CD4-positive, alpha-beta T cell treated with Interleukin-1 beta for 1 hour (primary cell): ENCODE measurements at places on chromosomes 11 and 22.
A peak's percentile ranks its signal among the peaks of the same experiment; 100 is the strongest.

- DNase-seq, result no peak
These were observed 63.3 kb upstream of the SUSD2 start for GRCh38 chr22:24117942-24118341.

DNA sequence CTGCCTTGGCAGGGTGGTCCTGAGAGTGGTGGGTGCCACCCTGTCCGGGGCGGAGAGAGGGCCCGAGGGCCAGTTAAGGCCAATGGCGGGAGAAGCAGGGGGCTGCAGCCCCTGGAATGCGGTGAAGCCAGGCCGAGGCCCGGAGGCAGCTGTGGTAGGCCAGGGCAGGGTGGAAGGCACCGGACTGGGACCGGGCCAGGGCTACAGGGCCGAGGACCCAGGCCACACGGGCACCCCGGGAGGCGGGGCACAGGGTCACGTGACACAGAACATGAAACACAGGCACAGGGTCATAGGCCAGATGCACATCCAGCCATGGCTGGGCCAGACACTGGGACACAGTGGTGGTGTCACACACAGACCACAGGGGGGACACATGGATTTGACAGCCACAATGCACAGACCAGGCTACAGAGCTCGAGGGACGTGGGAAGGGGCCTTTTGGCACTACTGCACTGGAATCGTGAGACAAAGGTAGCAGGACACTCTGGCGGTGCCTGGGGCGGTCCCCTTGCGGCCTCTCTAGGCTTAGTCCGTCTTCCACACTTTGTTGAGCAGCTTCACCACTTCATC, 2.8 kb downstream of the SLC25A1 start:
- no peak for DNase-seq

DNA sequence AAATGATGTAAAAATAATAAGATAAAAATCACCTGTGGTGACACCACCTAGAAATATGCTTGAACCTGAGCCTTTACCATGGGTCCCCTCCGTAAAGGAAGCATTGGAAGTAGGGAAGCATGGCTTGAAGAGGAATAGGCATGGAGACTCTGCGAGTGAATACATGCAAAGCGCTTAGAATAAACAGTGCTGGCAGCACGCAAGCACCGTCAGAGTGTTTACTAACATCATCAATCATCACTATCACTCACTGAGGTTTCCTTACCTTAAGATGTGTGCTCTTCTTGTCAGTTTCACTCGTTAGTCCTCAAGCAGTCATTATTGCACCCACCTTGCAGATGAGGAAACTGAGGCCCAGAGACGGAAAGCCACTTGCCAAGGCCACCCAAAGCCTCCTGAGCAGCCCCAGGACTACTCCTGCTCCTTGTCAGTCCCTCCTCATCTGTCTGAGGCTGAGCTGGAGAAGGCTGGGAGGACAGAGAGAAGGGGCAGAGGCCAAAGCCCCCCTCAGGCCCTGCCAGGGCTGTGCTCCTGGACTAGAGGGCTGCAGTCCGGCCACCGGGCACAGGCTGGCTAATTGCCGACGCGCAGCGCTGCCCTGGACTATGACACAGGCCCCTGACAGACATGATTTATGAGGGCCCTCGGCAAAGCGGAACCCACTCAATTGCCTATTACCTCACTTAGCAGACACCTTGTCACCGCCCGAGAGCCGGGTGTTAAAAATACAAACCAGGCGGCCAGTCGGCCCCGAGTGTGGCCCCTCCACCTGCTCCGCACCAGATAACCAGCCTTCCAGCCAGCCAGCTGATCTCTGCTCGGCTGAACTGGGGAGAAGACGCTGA, 168.9 kb downstream of the MN1 start:
- DNase-seq, result no peak

DNA sequence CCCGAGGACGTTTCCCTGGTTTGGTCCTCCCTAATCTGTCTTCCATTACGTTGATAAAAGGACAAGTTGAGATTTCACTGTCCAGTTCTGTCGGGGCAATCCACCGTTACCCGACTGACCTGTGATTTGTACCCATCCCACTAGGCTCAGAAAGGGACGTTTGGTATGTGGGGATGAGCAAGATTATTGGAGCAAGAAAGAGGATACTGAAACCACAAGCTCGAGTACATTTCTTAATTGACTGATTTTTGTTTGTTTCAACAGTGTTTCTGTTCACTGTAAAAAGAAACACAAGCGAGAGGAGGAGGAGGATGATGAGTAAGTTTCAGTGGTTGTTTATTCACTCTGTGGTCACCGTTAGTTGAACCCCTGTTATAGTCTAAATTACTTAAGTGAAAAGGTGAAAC, 969 bp downstream of the CCDC117 start:
- DNase-seq, result no peak

GRCh38 chr22:24768537-24769374, 5.8 kb downstream of the PIWIL3 start:
- peak; percentile 25 for DNase-seq

GRCh38 chr22:39534591-39535356, 2.2 kb upstream of the RPS19BP1 start:
- DNase-seq, result peak; percentile 80

GRCh38 chr22:17370026-17370765, 936 bp downstream of the CECR2 start:
- no peak for DNase-seq

- no peak for DNase-seq
These were observed 218.3 kb upstream of the CTSC start for GRCh38 chr11:88555829-88556202.

DNA sequence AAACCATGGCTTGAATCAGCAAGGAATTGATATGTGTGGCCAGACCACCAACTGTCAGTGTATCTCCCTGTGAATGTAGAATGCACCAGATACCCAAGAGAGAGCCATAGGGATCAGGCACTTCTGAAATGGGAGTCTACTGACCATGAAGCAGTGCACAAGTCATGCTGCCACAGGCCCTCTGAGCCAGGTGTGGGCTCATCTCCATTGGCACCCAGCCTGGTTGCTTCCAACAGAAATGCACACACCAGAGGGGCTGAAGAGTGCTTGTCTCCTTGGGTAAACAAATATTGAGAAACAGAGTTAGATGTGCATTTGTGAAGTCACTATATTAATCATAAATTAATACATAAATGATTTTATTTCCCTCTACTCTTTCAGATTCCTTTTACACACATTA, 28.4 kb upstream of the PANX1 start:
- DNase-seq, result no peak

- no peak for DNase-seq
These were observed 831.4 kb downstream of the DLG2 start for GRCh38 chr11:84795698-84796097.

GRCh38 chr11:70727899-70728620, 329.7 kb downstream of the CTTN start:
- DNase-seq, result no peak

DNA sequence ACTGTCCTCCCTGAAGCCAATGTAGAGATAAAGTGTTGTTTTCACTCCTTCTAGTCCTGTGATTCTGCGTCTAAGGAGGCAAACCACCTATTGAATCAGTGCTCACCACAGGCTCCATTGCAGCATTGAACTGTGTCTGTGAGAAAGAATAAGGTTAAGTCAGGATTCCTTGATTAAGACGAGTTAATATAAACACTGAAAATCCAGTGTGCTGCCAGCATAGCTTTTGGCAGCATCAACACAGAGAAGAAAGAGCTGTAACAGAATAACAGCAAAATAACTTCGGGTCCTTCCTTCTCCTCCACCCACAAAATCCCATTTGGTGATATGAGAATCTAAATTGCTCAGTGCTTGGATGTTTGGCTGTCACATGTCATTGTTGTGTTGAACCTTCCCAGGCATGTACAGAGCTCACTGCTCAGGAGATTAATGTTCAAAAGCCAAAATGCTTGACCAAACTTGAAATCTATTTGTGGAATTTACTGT, 185.2 kb upstream of the DDI1 start:
- DNase-seq, result no peak

DNA sequence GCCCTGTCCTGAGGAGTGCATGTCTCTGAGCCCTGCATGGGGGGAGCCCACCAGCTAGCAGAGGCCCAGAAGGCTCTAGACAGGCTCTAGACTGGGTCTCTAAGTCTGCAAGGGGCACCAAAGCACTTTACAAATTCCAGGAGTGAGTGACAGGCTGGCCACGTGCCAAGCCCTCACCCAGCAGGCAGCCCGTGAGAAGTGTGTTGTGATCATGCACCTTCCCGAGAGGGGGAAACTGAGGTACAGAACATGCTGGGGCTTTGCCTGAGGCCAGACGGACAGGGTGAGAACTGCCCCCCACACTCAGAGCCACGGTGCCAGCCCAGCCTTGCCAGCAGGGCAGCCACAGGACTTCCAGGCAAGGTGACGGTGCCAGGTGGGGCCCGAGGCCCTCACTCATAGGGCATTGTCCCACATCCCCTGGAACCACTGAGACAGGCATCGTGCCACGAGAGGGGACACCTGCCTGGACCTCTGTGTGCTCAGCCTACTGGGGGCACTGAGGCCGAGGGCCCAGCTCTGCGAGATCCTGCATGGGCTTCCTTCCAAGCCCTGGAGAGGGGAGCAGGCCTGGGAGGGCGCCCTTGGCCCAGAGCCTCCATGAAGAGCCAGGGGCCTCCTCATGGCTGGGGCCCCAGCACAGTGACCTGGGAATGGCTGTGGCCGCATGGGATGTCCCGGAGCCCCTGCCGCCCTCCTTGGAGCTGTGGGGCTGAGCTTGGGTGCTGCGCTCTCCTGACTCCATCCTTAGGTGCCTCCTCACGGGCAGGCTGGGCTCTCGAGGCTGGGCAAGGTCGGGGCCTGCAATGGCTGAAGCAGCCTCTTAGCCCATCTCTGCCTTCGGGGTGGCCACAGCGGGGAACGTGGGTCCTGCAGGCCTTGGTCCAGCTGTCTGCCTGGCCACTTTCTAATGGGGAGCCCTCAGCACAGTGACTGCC, 121.5 kb downstream of the KCNQ1OT1 start:
- DNase-seq, result no peak

- DNase-seq, result no peak
These were observed 156.5 kb downstream of the RRAS2 start for GRCh38 chr11:14202251-14203196.

- DNase-seq, result no peak
These were observed 22.8 kb upstream of the SCGB1A1 start for GRCh38 chr11:62395885-62396551.

DNA sequence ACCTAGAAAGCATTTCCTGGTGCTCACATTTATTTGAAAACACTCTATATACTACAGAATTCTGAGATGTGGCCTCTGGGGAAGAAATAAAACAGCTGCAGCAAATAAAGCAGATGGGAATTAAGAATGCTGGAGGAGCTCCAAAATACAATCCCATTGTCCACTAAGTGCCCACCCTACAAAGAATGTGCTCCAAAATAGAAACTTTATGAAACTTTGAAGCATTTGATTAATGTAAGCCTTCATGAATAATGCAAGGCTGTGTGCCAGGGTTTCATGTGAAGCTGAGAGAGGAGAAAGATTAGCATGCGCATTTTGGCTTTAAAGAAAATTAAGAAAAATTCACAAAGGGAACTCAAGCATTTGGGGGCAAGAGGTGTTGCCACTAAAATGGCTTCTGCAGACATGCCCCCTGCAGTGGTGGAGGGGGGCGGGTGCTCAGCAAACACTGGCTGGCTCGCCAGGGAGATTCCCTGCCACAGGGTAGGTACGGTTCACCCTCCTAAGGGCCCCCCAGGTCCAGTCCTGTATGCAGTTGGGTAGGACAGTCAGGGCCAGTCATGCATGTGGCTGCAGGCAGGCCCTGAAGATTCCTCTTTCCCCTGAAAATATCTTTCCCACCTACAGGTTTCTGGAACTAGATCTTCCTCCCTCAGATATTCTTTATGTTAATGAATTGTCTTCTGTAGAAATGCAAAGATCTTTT, 46.6 kb upstream of the RCN1 start:
- no peak for DNase-seq

GRCh38 chr11:72955466-72955865, 141.3 kb downstream of the ATG16L2 start:
- DNase-seq, result no peak

GRCh38 chr22:49767355-49768062, 60.2 kb downstream of the BRD1 start:
- peak; percentile 45 for DNase-seq

GRCh38 chr11:75334402-75334891, 17.0 kb downstream of the ARRB1 start:
- no peak for DNase-seq

- DNase-seq, result no peak
These were observed 6.3 kb upstream of the SAMM50 start for GRCh38 chr22:43948836-43949406.

GRCh38 chr11:13283636-13284035, 6.0 kb downstream of the BMAL1 start:
- DNase-seq, result no peak

- DNase-seq, result no peak
These were observed 21.8 kb upstream of the ATXN10 start for GRCh38 chr22:45649809-45650208.

DNA sequence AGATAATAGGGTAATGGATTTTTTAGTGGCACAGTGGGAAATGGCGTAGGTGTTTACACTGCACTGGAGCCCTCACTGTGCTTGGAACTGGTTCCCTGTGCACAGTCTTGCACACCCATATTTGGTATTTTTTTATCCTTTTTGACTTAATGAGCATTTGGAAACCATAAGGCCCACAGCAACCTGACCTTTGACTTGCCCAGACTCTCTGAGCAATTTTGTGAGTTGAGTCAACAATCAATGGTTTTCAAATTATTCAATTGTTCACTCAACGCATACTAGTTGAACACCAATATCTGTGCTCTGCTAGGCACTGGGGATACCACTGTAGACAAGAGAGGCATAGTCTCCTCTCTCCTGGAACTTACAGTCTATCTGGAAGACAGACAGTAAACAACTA, 14.3 kb downstream of the CD44 start:
- DNase-seq, result peak; percentile 5

DNA sequence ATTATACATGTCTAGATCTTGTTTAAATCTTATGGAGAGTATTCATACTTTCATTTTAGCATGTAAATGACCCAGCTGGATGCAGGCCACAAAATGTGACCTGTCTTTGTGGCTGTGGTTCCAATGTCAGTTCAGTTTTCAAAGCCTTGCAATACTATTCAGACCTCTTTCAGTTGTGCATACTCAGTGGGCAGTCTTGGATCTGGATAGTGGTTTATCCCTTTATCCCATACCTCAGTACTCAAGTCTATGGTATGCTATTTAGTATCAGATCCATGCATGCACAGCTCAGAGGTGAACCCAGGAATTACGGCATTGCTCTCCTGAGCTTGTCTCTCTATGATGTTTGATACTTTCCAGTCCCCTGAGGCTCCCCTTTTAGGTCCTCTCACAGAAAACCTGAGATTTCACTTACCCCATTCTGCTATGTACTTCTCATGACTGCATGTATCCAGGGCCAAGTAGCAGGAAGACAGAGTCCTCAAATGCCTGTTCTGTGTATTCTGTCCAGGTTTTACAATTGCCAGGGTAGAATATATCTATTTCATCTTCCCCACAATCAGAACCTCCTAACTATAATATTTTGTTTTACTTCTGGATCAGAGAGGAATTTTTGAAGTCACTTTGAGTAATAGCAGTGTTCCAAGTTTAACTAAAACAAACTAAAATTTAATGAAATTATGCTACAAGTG, 6.9 kb upstream of the P4HA3 start:
- no peak for DNase-seq

GRCh38 chr11:118827118-118827517, 36.2 kb upstream of the DDX6 start:
- DNase-seq, result no peak

GRCh38 chr11:69368119-69368880, 74.3 kb downstream of the MYEOV start:
- DNase-seq, result no peak

- no peak for DNase-seq
These were observed 107.7 kb upstream of the CLMP start for GRCh38 chr11:123302751-123303195.

GRCh38 chr22:16806401-16806800, 18.8 kb downstream of the XKR3 start:
- no peak for DNase-seq
